ENCODE measurements at places on chromosomes 2 and 18. TPM values are rescaled to one million over a fixed set of nuclear protein-coding genes. Genes with fewer than 3 reads are reported as not detected.

DNA sequence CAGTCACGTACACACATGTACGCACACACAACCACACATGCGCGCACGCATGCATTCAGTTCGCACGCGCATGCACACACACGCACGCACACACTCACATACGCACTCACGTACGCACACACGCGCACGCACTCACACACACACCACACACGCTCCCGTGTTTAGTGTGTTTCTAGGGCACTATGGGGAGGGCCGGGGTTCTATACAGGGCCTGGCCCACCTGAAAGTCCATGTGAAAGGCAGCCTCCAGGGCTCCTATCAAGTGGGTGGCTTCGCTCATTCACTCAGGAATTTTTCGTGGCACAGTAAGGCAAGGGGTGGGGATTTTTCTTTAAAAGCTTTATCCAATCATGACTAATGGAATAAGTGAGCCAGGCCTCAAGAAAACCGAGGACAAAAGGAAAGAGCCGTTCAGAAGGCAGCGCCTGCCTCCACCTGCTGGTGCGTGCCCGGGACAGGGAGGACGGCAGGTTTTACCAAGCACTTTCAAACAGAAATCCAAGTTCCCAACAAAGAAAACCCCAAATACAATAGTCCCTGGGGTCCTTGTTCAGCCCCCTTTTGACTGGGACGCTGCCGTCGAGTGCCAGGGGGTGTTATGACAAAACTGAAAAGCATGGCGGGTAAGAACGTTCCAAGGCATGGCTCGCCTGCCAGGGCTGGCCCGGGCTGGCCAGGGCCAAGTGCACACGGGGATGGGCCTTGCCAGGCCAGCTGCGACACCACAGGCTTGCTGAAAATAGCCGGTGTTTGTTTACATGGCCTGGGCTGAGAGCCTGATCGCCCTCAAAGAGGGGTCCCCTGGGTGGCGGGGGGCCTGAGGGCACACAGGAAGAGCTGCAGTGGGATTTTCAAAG, 110.0 kb downstream of the HDAC4 start:
- H3K27me3 ChIP-seq = no peaks in the 10 kb centered on the region
- DNase-seq = no peak
- H3K27ac ChIP-seq = no peak overlapping the region
- H3K36me3 ChIP-seq = no peaks in the 10 kb centered on the region

DNA sequence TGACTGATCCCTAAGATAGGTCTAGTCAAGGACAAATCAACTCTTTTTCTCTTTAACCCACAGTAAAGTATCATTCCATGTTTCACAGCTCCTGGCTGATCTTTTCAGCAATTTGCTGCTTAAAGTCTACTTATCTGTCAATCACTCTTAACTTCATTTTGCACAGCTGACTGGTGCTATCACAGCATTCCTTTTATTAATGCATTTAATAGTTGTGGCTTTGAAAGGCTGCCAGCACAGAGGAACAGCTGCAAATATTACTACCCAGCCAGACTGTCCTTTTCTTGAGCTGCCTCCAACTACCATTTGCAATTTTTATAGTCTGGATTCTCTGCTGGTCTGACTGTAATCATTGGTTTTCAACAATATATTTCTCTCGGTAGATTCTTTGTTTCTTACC, 303.5 kb downstream of the STK39 start:
- no peaks in the 10 kb centered on the region for H3K36me3 ChIP-seq
- H3K27me3 ChIP-seq = no peaks in the 10 kb centered on the region
- no peaks in the 10 kb centered on the region for H3K4me1 ChIP-seq

DNA sequence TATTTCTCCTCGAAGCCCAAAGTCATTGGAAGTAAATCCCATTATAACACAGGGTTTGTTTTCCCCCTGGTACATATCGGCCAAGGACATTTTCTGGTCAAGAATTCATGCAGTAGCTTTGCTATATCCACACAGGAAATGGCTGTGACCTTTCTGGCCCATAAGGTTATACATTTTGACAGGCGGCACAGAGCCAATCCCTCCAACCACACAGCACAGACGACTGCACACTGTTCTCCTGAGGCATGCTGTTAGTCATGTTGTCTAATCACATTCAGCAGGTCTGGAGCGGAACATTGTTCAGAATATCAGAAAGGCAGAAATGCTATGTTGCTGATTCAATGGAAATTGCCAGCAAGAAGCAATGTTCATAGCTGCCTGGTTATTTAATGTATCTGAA, 742.3 kb upstream of the SLC8A1 start:
- no peaks in the 10 kb centered on the region for H3K27me3 ChIP-seq
- H3K4me1 ChIP-seq = no peaks in the 10 kb centered on the region
- no peak overlapping the region for H3K4me3 ChIP-seq
- DNase-seq = no peak

DNA sequence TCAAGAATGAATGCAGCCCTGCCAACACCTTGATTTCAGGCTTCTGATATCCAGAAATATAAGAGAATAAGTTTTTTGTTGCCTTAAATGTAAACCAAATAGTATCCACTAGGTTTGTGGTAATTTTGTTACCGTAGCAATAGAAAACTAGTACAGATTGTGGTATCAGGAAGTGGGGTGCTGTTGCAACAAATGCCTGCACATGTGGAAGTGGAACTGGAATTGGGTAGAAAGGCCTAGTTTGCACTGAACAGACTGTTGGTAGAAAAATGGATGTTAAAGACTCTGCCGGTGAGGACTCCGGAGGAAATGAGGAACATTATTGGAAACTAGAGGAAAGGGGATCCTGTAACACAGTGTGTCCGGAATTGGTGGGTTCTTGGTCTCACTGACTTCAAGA, 145.8 kb upstream of the MGAT5 start:
- H3K4me3 ChIP-seq = no peak overlapping the region
- H3K27me3 ChIP-seq = no peaks in the 10 kb centered on the region
- no peaks in the 10 kb centered on the region for H3K36me3 ChIP-seq
- no peak for DNase-seq

DNA sequence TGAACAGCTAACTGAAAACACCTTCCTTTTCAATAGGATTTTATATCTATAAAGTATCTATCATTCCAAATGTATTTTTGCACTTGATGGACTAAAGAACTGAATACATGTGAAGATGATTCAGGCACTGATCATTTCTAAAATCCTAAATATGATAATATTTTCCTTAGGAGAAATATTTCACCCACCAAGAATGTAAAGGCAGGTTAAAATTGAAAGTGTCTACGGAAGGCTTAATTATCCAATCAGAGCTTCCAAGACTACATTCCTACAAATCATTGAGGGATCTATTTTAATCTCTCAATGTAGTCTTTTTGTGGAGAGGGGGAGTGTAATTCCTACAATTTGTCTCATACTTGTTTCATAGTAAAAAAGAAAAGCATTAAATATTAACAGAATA, 3.6 kb downstream of the GALNT3 start:
- H3K4me3 ChIP-seq = no peak overlapping the region
- no peaks in the 10 kb centered on the region for H3K27me3 ChIP-seq
- H3K27ac ChIP-seq = no peak overlapping the region

- no peak overlapping the region for H3K27ac ChIP-seq
- no peaks in the 10 kb centered on the region for H3K27me3 ChIP-seq
- H3K36me3 ChIP-seq = no peaks in the 10 kb centered on the region
- H3K4me3 ChIP-seq = no peak overlapping the region
- DNase-seq = no peak
Observed at GRCh38 chr2:177708660-177709444, 316.3 kb downstream of the AGPS start.

DNA sequence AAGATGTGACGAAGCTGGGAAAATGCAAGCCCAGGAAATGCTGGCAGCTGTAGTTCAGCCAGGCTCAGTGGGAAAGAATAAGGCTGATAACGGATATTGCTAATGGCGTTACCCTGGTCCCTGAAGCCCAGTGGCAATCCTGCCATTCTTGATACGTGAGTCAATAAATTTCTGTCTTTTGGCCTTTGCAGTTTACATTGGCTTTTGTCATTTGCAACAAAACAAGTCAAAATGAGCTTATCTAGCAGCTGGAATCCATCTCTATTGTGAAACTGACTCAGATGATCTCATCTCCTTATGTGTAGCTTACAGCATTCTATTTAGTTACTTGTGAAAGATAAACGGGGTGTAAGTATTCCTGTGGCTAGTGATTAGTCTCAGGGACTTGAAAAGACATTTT, 43.8 kb downstream of the ARL6IP6 start:
- no peak overlapping the region for H3K27ac ChIP-seq
- no peak for DNase-seq
- H3K36me3 ChIP-seq = no peaks in the 10 kb centered on the region
- H3K4me3 ChIP-seq = no peak overlapping the region
- H3K27me3 ChIP-seq = no peaks in the 10 kb centered on the region

GRCh38 chr18:76499021-76499420, 4.0 kb upstream of the ZNF516 start:
- H3K27me3 ChIP-seq = peaks cover 5% of the 10 kb centered on the region
- no peak overlapping the region for H3K4me3 ChIP-seq
- no peak for DNase-seq
- H3K4me1 ChIP-seq = peaks cover 6% of the 10 kb centered on the region
- no peaks in the 10 kb centered on the region for H3K36me3 ChIP-seq

DNA sequence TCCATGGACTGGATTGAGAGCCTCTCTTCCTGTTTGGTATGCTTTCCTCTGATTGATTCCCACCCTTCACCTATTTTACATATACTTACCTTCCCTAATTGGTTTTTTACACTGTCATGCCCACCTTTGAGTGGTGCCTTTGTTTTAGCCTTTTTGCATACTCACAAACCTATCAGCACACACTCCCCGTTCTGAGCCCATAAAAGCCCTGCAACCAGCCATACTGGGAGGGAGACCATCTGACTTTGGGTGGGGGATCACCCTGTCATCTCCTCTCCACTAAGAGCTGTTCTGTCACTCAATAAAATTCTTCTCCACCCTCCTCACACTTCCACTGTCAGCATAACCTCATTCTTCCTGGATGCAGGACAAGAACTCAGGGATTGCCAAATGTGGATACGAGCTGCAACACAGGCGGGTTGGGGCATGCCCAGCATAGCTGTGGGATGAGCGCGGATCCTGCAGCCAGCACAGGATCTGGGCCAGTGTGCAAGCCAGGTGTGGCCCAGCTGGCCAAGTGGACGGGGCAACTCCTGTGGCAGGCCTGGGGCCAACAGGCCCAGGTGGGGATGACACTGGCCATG, 9.4 kb upstream of the MOB1A start:
- DNase-seq = no peak
- no peaks in the 10 kb centered on the region for H3K36me3 ChIP-seq
- no peak overlapping the region for H3K27ac ChIP-seq
- H3K4me1 ChIP-seq = no peaks in the 10 kb centered on the region
- H3K4me3 ChIP-seq = no peak overlapping the region
- H3K27me3 ChIP-seq = no peaks in the 10 kb centered on the region

GTF3C2 gene
- polyA plus RNA-seq = 51.8 TPM

Measured in CD4-positive, alpha-beta memory T cell (primary cell).